ENCODE measurements at places on chromosomes 6 and 20.

DNA sequence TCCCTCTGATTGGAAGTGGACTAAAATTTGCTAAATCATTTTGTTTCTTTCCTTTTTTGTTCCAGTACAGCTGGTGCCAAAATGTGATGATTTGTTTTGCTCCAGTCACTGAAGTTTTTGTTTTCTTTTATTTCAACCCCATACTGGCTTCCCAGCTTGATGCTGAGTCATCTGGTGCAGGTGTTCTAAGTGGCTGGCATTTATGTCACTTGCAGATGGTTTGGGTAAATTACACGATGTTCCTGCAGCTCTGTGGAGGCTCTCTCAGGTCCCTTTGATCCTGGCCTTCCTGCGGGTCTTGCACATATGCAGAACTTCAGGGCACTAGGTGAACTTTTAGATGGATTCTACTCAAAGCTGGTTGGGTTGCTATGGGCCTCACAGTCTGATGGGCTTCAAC, 577.7 kb downstream of the HAO1 start:
- DNase-seq: no peak

DNA sequence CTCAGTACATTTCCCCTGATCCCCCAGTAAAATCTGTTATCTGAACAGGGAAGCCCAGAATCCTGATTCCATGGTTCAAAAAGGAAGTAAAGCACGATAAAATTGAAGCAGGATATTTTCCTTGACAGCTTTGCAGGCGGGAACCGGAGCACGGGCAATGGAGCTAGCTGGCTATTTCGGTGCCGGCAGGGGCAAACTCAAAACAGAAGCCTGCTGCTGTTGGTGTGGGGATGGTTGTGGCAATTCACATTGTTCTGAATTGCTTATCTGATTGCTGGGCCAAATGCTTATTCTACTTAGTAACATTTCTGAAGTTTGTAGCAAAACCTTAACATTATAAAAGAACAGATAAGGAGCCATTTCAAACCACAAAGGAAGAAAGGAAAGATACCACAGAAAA, 172.4 kb downstream of the MMS22L start:
- DNase-seq: no peak

DNA sequence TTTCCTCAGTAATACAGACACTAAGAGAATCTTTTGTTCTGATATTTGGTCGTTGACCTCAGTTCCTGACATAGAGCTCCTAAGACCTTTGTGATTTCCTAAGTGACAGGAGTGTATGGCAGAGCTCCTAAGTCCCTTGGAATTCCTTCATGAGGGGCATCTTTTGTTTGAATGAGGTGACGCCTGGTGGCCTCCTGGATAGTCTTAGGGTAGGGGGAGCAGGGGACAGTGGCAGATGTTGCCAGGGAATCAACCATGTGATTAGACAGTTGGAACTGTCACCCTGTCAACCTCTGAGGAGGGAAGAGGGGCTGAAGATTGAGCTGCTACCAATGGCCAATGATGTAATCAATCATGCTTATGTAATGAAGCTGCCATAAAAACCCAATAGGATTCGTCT, 67.0 kb downstream of the DST start:
- no peak for DNase-seq

DNA sequence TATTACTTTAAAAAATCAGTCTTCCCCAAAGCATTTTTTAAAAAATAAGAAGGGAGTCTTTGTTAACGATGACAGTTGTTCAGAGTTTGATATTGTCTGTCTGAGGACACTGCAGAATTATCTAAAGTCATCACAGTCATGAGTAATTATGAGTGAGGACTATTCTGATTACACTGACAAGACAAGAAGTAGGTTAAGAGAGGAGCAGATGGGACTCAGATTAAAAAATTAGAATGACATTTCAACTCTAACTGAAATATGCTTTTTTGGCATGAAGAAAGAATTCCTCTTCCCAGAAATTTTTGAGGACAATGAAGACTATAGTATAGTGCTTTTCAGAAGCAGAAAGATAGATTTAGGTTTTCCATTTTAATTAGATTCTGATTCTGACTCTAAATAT, 456.5 kb downstream of the EPHA7 start:
- DNase-seq: no peak

DNA sequence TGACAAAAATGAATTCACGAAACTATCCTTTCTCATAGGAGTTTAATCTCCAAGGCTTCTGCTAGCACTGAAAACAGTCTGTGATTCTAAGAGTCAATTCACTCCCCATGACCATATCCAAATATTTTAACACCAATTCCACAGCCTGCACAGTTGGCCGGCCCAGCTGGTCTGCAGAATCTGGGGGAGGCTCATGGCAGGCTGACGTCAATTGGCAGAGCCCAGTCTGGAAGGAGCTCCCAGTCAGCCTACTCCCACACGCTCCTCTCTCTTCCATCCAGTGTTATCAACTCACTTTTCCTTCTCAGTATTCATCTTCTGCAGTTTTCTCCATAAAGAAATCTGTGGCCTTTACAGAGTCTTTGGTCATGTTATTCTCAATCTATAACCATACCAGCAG, 111.0 kb downstream of the TBXT start:
- DNase-seq: no peak

GRCh38 chr6:123668063-123668462, 31.3 kb upstream of the TRDN start:
- no peak for DNase-seq

- DNase-seq: no peak
Measured at GRCh38 chr6:164148788-164149187, 734.3 kb downstream of the QKI start.

DNA sequence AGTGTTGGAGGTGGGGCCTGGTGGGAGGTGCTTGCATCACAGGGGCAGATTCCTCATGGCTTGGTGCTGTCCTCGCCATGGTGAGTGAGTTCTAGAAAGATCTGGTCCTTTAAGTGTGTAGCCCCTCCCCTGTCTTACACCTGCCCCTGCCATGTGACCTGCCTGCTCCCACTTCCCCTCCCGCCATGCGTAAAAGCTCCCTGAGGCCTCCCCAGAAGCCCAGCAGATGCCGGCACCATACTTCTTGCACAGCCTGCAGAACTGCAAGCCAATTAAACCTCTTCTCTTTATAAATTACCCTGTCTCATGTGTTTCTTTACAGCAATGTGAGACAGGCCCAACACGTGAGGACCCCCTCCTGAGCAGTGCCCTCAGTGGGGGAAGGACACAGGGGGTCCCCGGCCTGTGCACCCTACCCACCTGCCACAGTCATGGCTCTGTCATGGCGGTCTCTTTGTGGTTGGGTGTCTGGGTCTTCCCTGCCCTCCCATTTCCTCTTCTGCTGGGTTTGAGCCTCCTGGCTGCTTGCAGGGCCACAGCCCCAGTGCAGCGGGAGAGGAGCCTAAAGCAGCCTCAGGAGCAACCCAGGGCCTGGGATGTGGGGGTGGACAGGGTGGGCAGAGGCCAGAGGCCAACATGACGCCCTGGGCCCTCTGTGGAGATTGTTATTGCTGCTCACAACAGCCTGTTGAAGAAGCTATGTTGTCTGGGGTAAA, 87.2 kb upstream of the QKI start:
- no peak for DNase-seq

DNA sequence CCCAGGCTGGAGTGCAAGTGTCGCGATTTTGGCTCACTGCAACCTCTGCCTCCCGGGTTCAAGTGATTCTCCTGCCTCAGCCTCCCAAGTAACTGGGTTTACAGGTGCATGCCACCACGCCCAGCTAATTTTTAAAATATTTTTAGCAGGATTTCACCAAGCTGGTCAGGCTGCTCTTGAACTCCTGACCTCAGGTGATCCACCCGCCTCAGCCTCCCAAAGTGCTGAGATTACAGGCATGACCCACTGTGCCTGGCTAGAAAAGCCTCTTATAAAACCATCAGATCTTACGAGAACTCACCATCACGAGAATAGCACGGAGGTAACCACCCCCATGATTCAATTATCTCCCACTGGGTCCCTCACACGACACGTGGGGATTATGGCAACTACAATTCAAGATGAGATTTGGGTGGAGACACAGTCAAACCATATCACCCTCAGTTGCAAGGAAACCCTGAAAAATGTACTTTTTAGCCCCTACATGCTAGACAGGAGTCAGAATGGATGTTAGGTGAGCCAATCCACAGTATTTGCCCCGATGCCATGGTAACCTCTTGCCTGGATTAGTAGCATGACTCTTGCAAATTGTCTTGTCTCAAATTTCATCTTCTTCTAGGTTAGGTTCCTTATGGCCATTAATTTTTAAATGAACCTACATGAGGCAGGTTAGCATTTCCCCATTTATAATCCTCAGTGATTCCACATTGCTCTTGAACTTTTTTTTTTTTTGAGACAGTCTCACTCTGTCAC, 17.1 kb upstream of the SASH1 start:
- no peak for DNase-seq

DNA sequence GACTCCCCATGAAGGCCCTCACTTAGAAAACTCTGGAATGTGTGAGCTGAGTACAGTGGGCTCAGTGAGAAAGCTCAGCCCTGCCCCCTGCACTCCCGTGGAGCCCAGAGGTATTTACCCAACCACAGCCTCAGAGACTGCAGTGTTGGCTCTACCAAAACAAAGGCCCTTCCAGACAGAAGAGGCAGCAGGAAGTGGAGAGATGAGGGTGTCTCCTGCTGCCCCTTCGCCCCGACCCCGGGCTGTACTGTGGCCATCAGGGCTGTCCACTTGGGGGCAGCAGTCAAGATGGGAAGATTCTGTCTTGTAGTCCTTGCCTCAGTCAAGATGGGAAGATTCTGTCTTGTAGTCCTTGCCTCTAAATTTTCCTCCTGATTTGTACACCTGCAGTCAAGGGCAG, 341.3 kb downstream of the TAF4 start:
- DNase-seq: no peak

DNA sequence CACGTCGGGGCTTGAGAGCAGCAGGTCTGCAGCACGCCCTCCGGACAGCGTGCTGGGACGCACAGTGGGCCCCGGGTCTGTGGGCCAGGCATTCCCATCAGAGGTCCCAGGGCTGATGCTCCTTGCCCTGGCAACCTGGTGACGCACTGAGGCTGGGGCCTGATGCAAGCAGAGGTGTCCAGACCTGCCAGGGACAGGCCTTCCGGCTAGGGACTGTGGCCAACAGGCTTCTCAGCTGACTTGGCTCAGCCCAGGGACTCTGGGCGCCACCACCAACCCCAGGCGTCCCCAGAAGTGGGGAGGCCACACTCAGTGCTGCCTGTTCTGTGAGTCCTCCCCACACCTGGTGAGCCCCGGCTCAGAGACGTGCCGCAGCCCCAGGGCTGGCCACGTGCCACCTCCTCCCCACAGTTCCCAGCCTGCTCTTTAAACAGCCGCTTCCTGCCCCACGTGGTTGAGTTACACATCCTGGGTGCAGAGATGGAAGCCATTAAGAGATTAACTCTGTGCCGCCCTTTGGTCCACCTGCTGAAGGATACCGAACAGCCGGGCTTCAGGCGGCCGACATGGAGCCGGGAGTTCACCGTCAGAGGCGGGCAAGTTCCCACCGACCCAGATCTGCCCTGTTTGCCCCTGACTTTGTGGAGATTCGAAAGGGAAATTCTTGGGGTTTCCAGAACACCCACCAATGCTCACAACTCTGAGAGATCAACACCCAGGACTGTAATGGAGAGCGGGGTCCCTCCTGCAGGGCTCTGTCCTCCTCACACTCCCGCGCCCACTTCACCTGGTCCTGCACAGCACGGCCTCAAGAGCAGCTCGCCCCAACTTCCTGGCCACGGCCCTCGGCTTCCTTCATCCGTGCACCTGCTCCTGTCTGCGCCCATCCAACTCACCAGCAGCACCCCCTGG, 37.6 kb upstream of the ZBP1 start:
- DNase-seq: no peak

GRCh38 chr6:52900536-52900935, 9.0 kb downstream of the GSTA3 start:
- no peak for DNase-seq

- DNase-seq: no peak
Measured at GRCh38 chr6:69422475-69422874, 374.3 kb downstream of the LMBRD1 start.

DNA sequence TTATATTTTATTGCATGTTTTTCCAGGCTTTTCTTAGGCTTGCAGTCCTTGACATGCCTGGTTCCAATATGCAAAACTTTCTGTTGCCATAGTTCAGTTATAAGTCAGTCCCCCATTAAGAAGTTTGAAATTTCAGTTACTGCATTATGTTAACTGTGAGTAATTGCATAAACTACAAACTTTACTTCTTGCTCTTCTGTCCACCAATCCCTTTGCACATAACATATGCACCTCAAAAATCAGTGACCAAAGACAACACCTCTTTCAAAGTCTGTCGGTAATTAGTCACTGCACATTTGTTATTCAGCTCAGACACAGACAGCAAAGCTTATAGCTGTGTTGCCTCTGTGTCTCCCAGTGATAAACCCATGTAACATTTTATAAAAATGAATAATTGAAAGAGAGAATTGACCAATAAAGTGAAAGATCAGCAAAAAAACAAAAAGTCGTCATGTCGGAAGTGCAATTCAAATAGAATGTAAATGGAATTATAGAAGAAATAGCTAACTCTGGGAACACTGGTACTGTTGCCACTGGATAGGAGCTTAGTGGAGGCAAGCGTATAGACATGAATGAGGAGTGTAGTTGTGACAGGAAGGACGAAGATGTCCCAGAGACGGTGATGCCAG, 50.3 kb upstream of the BTBD3 start:
- DNase-seq: no peak

DNA sequence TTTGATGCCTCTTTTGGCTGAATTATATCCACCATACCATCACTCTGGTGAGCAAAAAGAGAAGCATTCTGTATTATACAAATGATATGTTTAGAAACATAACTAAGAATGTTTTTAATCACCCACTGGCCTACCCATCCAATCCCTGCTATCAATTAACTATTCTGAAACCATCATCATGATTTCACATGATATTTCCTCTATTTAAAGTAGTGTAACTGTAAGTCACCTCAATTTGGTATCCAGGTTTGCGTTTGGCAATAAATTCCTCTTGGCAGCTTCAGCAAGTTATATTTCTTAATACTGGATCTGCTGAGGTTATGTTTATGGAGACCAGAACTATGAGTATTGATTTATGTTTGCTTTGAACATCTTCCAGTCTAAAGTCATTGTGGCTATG, 332.1 kb downstream of the UTRN start:
- DNase-seq: no peak

GRCh38 chr6:137542713-137543112, 48.5 kb upstream of the OLIG3 start:
- DNase-seq: no peak

DNA sequence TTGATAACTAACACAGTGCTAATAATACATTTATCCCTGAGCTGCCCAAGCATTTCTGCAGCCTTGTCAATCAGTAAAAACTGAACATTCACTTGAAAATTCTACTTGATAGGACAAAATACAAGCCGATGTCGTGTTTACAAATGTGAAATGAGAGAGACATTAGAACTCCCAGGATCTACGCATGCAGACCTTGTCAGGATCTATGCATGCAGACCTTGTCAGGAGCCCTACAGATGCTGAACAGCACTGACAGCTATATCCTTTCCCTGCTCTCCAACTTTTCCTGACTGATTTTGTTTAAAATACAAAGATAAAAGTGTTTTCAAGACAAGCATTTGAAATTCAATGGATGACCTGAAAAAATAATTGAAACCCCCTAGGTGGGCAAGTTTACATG, 28.9 kb downstream of the INSM1 start:
- DNase-seq: no peak

- no peak for DNase-seq
Measured at GRCh38 chr20:57630061-57630460, 9.8 kb upstream of the ZBP1 start.

GRCh38 chr20:23456409-23456808, 3.7 kb upstream of the CST11 start:
- no peak for DNase-seq

- no peak for DNase-seq
Measured at GRCh38 chr20:63206878-63207277, 9.1 kb downstream of the YTHDF1 start.

- DNase-seq: no peak
Measured at GRCh38 chr20:60732322-60732721, 519.7 kb upstream of the CDH4 start.

Measured in cortex of kidney (tissue), 1 donor.